ENCODE measurements at places on chromosomes 6 and 20. TPM values are rescaled to one million over a fixed set of nuclear protein-coding genes. Genes with fewer than 3 reads are reported as not detected.

RIPPLY2 gene
- total RNA-seq = not detected

IL20RA gene
- 38.5 TPM for total RNA-seq

PHACTR1 gene
- total RNA-seq = 6.4 TPM

TPD52L1 gene
- 23.3 TPM for total RNA-seq

ZNF165 gene
- 4.2 TPM for total RNA-seq

ANKEF1 gene
- 0.58 TPM for total RNA-seq

ASIP gene
- total RNA-seq = not detected

CRISP3 gene
- not detected for total RNA-seq

TINAG gene
- not detected for total RNA-seq

CDK5RAP1 gene
- total RNA-seq = 17.4 TPM

SEMG1 gene
- not detected for total RNA-seq

ZNF341 gene
- 0.58 TPM for total RNA-seq

CST5 gene
- total RNA-seq = not detected

TRERF1 gene
- total RNA-seq = 8.1 TPM

VSX1 gene
- total RNA-seq = not detected

TRAPPC3L gene
- not detected for total RNA-seq

FAM83C gene
- not detected for total RNA-seq

KIAA0408 gene
- 9.4 TPM for total RNA-seq

XPO5 gene
- total RNA-seq = 43.9 TPM

EEF1A2 gene
- total RNA-seq = 0.58 TPM

PDE7B gene
- total RNA-seq = 4.9 TPM

ULBP3 gene
- not detected for total RNA-seq

ADGB gene
- total RNA-seq = not detected

ULBP1 gene
- total RNA-seq = not detected

MYH7B gene
- total RNA-seq = not detected

ARMH2 gene
- total RNA-seq = not detected

PLEKHG1 gene
- total RNA-seq = 13.0 TPM

LGSN gene
- total RNA-seq = 0.55 TPM

PACSIN1 gene
- not detected for total RNA-seq

NR2E1 gene
- total RNA-seq = not detected

ADAM33 gene
- 20.6 TPM for total RNA-seq

EYS gene
- not detected for total RNA-seq

TBX18 gene
- total RNA-seq = not detected

HLA-DMB gene
- 27.1 TPM for total RNA-seq

MCM9 gene
- total RNA-seq = 12.3 TPM

CDSN gene
- total RNA-seq = not detected

RBM24 gene
- 1.3 TPM for total RNA-seq

TTK gene
- 7.7 TPM for total RNA-seq

PDE10A gene
- 3.5 TPM for total RNA-seq

ABHD16B gene
- total RNA-seq = not detected

KIF3B gene
- 29.1 TPM for total RNA-seq

ZC3H12D gene
- total RNA-seq = 2.2 TPM

PPP1R3G gene
- total RNA-seq = 1.3 TPM

CALHM5 gene
- total RNA-seq = 1.6 TPM

SLC2A10 gene
- total RNA-seq = 66.1 TPM

OPN5 gene
- not detected for total RNA-seq

FARS2 gene
- 3.8 TPM for total RNA-seq
